ENCODE measurements at places on chromosomes 16 and 17.

GRCh38 chr17:56173026-56173425 is 19.8 kb downstream of the ANKFN1 start:
- DNase-seq: no peak

DNA sequence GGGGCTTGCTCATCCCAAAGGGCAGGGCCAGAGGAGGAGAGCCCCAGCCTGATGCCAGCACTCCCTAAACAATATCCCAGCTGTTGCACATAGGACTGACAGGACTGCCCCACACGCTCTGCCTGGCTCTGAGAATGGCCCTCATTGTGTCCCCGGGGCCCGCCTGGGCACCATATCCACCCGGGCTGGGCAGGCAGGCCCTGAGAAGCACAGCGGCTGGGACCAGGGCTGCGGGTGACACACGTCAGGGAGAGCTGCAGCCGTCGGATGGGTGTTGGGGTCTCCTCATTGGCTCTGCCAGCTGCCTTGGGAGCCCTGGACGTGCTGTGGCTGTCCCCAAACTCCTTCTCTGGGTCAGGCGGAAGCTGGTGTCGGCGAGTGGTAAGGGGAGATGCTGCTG is 4.2 kb downstream of the BCAR1 start:
- no peak for DNase-seq

DNA sequence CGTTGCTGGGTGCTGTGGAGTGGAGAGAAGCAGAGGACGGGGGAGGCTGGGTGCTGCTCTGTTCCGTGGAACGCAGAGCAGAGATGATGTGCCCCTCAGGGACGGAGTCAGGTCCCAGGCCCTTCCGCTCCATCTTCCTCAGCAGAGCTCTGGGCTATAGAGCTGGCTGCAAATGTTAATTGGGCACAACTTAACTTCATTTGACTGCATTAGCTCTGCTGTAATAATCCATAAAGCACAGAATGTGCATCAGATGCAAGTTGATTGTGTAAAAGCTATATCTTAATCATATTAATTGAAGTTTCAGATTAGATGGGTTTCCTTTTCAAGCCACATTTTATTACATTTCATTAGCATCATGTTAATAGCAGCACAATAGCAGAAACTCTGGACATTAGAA is 212.6 kb downstream of the ABCC12 start:
- DNase-seq: no peak

DNA sequence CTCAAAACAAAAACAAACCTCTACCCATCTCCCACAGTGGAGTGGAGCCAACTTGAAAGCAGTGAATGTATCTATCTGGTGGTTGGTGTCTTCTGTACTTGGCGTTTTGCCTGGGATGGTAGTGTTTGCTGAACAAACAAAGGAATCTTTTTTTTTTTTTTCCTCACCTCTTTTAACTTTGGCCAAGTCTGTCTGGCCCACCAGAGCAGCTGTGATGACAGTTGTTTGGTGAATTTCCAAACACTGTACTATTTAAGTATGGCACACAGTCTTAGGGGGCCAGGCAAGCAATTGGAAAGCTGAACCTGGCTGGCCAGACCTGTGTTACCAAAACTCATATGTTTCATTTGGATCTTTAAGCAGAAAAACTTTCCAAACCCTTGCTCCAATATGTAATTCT is 101.8 kb upstream of the CDH13 start:
- no peak for DNase-seq

GRCh38 chr16:79593074-79593531 is 7.4 kb downstream of the MAF start:
- DNase-seq: no peak

DNA sequence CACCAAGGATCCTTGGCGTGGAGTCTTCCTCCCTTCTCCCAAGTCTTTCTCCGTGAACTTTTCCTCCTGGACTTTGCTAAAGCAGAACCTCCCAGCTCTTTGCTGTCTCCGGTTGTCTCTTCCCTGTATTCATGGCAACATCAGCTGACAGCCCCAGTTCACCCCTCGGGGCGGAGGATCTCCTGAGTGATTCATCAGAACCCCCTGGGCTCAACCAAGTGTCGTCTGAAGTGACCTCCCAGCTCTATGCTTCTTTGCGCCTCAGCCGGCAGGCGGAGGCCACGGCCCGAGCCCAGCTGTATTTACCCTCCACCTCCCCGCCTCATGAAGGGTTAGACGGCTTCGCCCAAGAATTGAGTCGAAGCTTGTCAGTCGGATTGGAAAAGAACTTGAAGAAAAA is 943 bp downstream of the CNTROB start:
- no peak for DNase-seq

DNA sequence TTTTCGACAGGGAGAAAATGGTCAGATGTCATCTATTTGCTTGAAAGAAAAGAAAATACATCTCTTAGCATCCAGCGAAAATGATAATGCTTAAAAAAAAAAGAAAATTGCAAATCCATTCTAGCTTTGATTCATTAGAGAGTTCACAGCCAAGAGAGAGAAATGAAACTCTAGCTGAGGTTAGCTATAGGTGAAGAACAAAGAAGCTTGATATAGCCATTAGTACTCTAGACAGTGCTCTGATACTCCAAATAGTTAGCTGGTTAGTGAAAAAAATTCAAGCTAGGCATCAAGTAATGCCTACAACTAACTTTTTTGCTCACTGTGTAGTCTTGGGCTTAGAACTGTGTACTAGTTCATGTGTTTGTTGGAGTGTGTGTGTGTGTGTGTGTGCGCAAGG is 721.6 kb upstream of the SOX9 start:
- DNase-seq: no peak

DNA sequence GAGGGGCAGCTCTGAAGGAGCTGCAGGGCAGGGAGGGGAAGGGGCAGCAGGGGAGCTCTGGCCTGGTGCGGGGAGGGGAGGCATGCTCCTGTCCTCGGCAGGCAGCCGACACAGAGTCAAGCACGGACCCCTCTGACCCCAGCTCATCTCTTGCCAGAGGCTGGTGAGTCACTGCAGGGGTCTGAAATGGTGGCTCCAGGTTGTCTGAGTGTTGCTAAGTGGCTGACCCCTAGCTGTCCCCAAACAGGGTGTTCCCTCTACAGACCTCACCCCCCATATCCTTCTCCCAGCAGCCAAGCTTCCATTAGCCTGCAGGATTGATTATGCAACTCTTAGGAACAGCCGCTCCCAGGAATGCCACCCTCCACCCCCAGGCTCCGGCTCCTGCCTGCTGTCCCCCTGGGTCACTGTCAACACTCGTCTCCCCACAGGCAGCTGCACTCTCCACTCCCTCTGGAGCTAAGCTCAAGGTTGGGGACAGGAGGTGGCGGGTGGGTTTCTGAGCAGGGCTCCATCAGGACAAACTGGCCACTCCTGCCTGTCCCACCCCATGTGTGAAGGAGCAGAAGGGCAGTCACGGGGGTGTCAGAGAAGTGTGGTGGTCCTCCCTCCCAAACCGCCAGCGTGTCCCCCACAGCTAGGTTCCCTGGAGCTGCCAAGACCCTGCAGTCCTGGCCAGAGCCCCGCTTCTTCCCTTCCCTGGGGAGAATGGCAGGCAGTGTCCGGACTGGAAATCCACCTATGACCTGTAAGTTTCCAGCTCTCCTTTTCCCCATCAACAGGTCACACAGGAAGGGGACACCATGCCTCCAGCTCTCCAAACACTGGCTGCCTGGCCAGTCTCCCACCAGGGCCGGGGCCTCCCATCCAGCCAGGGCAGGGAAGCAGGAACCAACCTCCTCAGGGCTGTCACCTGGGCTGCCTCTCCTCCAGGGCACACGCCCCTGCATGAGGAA is 1.0 kb downstream of the MYLK3 start:
- no peak for DNase-seq

DNA sequence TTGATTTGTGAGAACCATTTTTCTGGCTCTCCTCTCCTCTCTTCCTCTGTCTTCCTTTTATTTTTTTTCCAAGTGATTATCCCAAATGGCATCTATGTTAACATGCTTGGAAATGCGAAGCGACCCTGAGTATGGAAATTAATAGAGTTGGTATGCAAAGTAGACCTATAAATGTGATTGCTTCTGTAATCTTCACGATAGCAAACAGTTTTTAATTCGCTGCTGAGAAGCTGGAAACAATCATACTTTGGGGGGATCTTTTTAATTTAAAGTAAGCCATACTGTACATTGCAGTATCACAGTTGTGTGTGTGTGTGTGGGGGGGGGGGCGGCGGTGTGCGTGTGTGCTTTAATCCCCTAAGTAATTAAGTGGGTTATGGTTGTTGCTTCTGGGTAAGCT is 233.3 kb downstream of the CDH13 start:
- DNase-seq: no peak

DNA sequence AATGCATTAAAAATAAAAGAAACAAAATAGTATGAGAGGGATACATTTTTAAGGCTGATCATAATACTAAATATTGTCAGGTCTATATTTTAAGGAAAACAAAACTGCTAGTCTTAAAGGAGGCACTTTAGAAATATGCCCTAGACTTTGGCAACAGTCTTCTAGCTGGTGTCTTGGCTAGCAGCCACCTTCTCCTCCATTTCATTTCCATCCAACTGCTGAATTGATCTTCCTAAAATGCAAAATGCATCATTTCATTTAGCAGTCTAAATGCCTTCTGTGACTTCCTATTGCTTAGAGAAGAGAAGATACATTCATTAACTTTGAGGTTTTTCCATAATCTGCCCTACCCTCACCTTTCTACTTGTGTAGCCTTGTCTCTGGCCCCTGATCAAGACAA is 1404.1 kb downstream of the CDH11 start:
- DNase-seq: no peak

GRCh38 chr17:61189968-61190367 is 209.7 kb upstream of the TBX2 start:
- DNase-seq: no peak

DNA sequence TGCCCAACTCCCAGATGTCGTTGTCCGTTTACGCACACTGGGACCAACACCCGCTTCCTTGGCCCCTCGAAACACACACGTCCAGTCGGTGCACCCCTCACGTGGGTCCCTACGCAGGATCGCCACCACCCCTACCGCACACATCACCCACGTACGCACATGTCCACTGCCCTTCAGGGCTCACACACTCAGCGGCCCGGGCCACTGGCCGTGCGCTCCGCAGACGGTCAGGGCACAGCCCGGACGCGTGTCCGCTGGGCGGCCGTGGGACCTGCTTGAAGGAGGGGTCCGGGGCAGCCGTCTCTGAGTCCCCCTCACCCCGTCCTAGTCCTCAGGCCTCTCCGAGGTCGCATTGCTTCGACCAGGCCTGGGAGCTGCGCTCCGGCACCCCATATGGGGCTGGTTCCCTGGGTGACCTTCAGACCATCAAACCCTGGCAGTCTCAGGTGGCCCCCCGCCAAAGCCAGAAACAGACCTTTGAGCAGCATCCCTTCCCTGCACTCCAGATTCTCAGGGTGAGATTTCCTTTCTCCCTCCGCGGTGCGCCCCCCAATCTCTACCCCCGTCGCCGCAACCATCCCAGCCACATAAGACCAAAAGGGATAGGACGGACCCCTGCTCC is 914 bp upstream of the GPRC5B start:
- DNase-seq: no peak

All from keratinocyte (primary cell).